Astrocyte of the hippocampus (primary cell): ENCODE measurements at places on chromosomes 3 and 15.

- DNase-seq = no peak
These were observed 56.6 kb upstream of the CSTA start for GRCh38 chr3:122268257-122269024.

GRCh38 chr3:136464502-136464901 lies 214.4 kb downstream of the PCCB start:
- peak; percentile 4 for DNase-seq

- no peak for DNase-seq
These were observed 586 bp upstream of the LSMEM2 start for GRCh38 chr3:50278123-50278879.

DNA sequence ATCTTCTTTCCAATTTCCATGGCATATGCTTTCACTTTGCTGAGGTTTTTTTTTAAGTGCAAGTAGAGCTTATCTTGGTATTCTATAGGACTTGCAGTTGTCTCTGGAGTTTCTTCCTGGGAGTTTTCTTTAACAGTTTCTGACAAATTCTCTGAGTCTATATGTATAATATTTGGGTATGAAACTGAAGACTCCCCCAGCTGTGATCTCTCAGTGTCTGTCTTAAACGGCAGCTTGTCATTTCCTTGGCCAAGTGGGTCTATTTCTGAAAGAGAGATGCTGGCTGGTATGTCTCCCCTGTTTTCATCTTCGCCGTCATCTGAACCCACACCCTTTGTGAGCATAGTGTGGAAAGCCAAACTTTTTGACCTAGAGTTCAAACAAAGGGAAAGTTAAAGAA lies 73.3 kb upstream of the PTX3 start:
- no peak for DNase-seq

GRCh38 chr3:180306691-180307090 lies 270.0 kb upstream of the PEX5L start:
- no peak for DNase-seq

DNA sequence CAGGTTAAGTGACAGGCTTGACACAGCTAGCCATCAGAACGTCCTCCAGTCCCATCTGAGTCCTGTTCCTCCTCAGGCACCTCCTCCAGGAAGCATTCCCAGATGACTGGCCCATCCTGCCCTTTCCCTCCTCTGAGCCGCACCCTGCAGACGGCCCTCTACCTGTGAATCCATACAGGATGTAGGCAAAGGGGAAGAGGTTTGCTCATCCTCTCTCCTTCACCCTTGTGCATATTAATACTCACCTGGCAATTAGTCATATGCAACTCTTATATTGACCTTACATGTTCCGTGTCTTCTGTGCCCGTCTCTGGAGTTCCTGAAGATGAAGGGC lies 61.9 kb downstream of the SMAD3 start:
- no peak for DNase-seq

GRCh38 chr15:75775296-75776064 lies 62.8 kb upstream of the CSPG4 start:
- no peak for DNase-seq

DNA sequence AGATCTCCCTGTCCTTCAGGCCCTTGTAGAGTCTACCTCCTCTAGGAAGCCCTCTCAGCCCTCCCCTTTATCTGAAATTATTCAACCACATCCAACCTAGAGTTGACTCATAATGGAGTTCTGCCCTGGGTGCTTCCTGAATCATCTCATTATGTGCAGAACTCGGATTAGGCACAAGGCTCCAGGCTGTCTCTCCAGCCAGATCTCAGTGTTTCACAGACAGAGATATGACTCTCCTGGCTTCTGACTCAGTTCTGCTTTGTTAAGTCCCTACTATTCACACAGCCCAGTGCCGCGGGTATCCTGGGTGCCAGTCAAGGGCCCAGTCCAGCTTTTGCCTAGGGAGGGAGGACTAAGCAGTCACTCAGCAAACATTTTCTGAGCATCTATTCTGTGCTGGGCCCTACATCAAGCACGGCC lies 9.3 kb downstream of the STRA6 start:
- DNase-seq = peak; percentile 90

DNA sequence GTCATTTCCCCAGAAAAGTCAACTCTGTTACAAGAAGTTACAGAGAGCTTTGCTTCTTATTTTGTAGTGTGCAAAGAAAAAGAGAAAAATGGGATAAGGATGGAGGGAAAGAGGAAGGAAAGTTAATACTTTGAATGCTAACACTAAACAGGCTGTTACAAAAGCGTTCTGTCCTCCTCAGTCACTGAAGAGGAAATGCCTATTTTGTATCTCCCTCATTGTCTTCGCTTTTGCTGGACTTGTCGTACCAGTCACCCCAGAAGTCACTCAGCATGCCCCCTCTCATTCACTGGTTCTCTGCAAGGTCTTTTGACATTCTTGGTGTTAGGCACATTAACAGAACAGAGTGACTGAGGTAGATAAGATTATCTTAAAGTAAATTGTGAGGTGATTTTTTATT lies 129.6 kb downstream of the ALCAM start:
- DNase-seq = no peak

GRCh38 chr15:35038626-35039451 lies 46.3 kb downstream of the NANOGP8 start:
- peak; percentile 26 for DNase-seq

GRCh38 chr15:88450125-88450798 lies 16.9 kb downstream of the MRPL46 start:
- peak; percentile 90 for DNase-seq

DNA sequence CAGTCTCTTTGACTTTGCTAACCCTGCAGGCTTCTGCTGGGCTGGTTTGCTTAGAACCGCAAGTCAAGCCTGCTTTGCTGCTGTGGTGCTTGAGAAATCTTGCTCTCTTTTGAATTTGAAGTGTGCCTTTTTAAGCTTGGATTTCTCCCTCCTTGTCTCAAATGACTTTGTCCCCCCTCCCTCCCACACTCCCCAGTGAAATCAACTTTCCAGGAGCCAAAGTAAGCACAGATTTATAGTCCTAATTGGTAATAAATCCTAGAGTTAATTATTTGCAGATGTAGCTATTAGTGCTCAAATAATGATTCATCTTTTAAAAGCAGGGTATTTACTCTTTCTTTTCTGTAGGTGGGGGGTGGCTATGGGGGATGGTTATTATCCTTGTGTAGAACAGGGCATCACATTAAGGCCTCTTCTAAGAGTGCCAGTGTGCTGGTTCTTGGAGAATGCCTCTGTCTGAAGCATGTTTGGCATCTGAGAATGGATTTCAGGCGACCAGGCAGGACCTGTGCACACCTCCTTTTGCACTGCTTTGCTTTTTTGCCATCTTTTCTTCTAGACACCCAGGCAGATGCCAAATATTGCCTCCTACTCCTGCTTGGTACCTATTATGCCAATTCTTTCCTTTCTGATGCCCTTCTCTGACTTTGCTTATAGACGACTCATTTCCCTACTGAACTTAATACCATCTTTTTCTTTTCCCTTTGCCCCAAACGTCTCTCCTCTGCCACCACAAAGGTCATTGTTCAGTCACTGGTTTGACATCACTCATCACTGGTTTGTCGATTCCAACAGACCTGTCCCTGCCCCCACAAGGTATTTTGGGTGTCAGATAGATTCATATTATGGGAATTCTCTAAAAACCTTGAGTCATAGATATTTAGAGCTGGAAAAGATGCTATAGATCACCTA lies 50.7 kb downstream of the CLDN11 start:
- DNase-seq = peak; percentile 37
